ENCODE measurements at places on chromosomes 4 and X. TPM values are rescaled to one million over a fixed set of nuclear protein-coding genes. Genes with fewer than 3 reads are reported as not detected.

GRCh38 chr4:19698961-19699360 lies 552.7 kb upstream of the SLIT2 start:
- H3K36me3 ChIP-seq: no peaks in the 10 kb centered on the region
- H3K27ac ChIP-seq: no peak overlapping the region
- H3K4me3 ChIP-seq: no peak overlapping the region
- H3K27me3 ChIP-seq: no peaks in the 10 kb centered on the region
- no peak for DNase-seq

DNA sequence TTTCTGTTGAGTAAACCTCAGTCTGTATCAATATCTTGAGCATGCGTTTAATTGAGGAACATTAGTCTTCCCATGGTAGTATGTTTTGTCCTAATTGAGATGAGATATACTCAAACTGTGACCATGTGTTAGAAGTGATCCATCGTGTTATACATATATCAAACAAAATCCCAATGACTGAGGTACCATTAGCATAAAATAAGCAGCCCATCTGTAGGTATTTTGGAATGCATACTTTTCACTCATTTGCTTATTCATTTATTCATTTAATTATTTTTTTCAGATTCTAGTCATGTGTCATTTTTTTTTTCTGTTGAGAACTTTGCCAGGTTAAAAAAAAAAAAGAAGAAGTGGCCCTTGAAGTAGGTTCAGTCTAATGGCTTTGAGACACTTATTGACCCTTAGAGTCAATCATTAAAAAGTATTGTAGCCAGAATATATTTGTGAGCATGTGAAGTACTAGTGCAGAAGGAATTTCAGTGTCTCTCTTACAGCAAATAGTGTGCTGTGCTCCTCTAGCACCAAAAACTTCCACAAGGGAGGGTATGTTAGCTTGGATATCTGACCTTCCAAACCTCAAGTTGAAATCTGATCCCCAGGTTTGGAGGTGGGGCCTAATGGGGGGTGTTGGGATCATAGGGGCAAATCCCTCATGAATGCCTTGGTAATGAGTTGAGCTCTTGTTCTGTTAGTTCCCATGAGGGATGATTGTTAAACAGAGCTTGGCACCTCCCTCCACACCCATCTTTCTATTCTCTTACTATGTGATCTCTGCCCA lies 130.8 kb upstream of the NPY2R start:
- H3K27ac ChIP-seq: no peak overlapping the region
- no peak overlapping the region for H3K4me3 ChIP-seq
- no peaks in the 10 kb centered on the region for H3K27me3 ChIP-seq
- H3K4me1 ChIP-seq: no peaks in the 10 kb centered on the region

DNA sequence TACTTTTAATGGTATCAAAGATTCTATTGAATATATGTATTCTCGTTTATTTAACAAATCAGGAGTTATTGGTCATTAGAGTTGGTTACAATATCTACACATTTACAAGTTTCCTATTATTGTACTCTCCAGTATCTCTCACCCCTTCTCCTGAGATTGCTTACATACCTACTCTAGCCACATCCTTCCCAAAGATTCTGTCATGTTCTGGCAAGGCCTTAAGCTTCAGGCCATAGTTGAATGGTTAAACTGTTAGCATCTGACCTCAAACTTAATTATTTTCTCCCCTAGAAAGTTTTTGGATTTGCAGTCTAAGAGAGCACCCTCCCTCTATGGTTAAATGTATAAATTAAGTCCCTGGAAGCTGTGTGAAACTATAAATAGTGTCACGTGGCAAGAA lies 784.2 kb downstream of the GLUD2 start:
- H3K4me1 ChIP-seq: no peaks in the 10 kb centered on the region
- no peak overlapping the region for H3K27ac ChIP-seq
- no peak overlapping the region for H3K4me3 ChIP-seq
- no peaks in the 10 kb centered on the region for H3K36me3 ChIP-seq

- H3K4me1 ChIP-seq: no peaks in the 10 kb centered on the region
- no peak overlapping the region for H3K4me3 ChIP-seq
- H3K36me3 ChIP-seq: no peaks in the 10 kb centered on the region
- no peak overlapping the region for H3K27ac ChIP-seq
- no peaks in the 10 kb centered on the region for H3K27me3 ChIP-seq
Measured at GRCh38 chr4:101678180-101678579, 112.3 kb upstream of the BANK1 start.

DNA sequence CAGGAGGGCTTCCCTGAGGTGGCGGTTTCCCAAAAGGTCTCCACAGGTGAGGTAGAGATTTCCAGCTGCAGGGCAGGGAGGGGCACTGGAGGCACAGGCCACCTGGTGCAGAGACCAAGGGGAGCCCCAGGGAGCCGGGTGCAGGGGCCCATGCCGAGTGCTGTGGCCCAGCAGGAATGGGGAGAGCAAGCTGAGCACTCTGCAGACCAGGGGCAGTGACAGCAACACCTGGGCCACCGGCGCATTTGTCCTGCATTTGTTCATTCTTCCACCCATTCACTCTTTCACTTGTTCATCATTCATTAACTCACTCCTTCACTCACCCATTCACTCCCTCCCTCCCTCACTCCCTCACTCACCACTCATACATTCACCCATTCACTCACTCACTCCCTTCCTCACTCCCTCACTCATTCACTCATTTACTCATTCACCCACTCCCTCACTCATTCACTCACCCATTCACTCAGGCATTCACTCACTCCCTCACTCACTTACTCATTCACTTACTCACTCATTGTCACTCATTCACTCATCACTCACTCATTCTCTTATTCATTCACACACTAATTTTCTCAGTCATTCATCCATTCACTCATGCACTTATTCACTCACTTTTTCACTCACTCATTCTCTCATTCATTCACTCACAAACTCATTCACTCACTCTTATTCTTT lies 16.3 kb downstream of the CPZ start:
- H3K27ac ChIP-seq: no peak overlapping the region
- no peaks in the 10 kb centered on the region for H3K36me3 ChIP-seq
- no peaks in the 10 kb centered on the region for H3K4me1 ChIP-seq
- no peak for DNase-seq
- no peak overlapping the region for H3K4me3 ChIP-seq

- DNase-seq: no peak
- H3K27me3 ChIP-seq: no peaks in the 10 kb centered on the region
- no peaks in the 10 kb centered on the region for H3K36me3 ChIP-seq
- H3K27ac ChIP-seq: no peak overlapping the region
Measured at GRCh38 chrX:136975684-136976470, 57.9 kb downstream of the GPR101 start.

GRCh38 chrX:134484039-134484438 lies 24.1 kb downstream of the HPRT1 start:
- DNase-seq: peak; percentile 45
- H3K27ac ChIP-seq: no peak overlapping the region
- no peaks in the 10 kb centered on the region for H3K4me1 ChIP-seq
- no peaks in the 10 kb centered on the region for H3K36me3 ChIP-seq
- H3K27me3 ChIP-seq: no peaks in the 10 kb centered on the region

GRCh38 chr4:5079581-5079980 lies 28.3 kb downstream of the STK32B start:
- H3K27me3 ChIP-seq: peaks cover 3% of the 10 kb centered on the region
- H3K4me3 ChIP-seq: no peak overlapping the region
- no peak for DNase-seq
- H3K4me1 ChIP-seq: no peaks in the 10 kb centered on the region
- H3K36me3 ChIP-seq: no peaks in the 10 kb centered on the region

GRCh38 chrX:150842198-150842685 lies 56.2 kb downstream of the CD99L2 start:
- DNase-seq: no peak
- no peaks in the 10 kb centered on the region for H3K27me3 ChIP-seq
- no peak overlapping the region for H3K4me3 ChIP-seq
- H3K36me3 ChIP-seq: no peaks in the 10 kb centered on the region

DNA sequence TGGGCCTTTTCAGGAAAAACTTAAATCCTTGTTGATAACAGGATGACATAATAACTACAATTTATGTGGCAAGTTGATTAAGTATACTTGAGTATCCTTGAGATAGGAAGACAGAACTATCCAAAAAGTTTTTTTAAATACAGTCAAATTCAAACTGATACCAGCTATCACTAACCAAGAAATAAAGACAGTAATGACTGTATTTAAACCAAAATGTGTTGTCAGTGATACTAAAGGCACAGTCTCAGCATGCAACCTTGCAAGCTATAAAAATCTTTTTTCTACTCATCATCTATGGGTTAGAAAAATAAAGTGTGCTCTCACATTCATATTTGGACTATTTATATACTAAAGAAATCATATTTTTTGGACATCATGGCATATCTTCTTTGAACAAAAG lies 64.7 kb downstream of the PAPSS1 start:
- DNase-seq: no peak
- no peak overlapping the region for H3K4me3 ChIP-seq
- no peaks in the 10 kb centered on the region for H3K27me3 ChIP-seq
- H3K27ac ChIP-seq: no peak overlapping the region
- H3K36me3 ChIP-seq: peaks cover 53% of the 10 kb centered on the region
- H3K4me1 ChIP-seq: no peaks in the 10 kb centered on the region

- no peak overlapping the region for H3K27ac ChIP-seq
- peaks cover 2% of the 10 kb centered on the region for H3K27me3 ChIP-seq
- peak overlapping the region; percentile 2 for H3K4me3 ChIP-seq
- DNase-seq: peak; percentile 32
Measured at GRCh38 chr4:140243278-140243753, 89.3 kb upstream of the MAML3 start.

GRCh38 chr4:151743128-151743854 lies 17.5 kb downstream of the GATB start:
- no peaks in the 10 kb centered on the region for H3K36me3 ChIP-seq
- no peak for DNase-seq
- no peaks in the 10 kb centered on the region for H3K27me3 ChIP-seq

- H3K4me1 ChIP-seq: no peaks in the 10 kb centered on the region
- H3K36me3 ChIP-seq: peaks cover 4% of the 10 kb centered on the region
- no peak for DNase-seq
Measured at GRCh38 chrX:77527233-77528001, 80.2 kb downstream of the FGF16 start.

The RNF212 gene
- polyA plus RNA-seq: 5.4 TPM

The INTU gene
- not detected for polyA plus RNA-seq

The MAGEA8 gene
- not detected for polyA plus RNA-seq

The FMR1NB gene
- polyA plus RNA-seq: not detected

The PABPC1L2B gene
- polyA plus RNA-seq: not detected

The THOC2 gene
- polyA plus RNA-seq: 25.6 TPM

Data from CD4-positive, CD25-positive, alpha-beta regulatory T cell (primary cell).